Activated T-helper 1 cell treated with Interleukin-2 at 50 U/mL for 16 hours (primary cell): ENCODE measurements at places on chromosomes 2 and 18.

DNA sequence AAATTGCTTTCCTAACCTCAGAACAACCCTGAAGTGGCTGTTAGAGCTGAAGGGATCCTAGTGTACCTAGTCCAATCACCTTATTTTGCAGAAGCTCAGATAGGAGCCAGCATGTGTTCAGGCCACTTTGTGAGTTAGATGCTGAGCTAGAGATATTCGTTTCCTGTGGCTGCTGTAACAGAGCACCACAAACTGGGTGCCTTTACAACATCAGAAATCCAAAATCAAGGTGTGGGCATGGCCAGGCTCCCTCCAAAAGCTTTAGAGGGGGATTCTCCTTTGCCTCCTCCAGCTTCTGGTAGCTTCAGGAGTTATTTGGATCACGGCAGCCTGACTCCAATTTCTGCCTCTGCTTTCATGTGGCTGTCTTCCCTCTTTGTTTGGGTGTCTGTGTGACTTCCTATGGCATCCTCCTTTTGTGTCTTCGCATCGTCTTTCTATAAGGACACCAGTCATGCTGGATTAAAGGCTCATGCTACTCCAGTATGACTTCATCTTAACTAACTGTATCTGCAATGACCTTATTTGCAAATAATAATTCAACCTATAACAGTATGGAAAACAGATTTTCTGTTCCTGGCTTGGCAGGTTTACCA, 86.3 kb upstream of the TGFA start:
- DNase-seq, result no peak

GRCh38 chr18:692824-693223, 19.6 kb downstream of the ENOSF1 start:
- no peak for DNase-seq

- no peak for DNase-seq
Measured at GRCh38 chr2:224442071-224442967, 40.4 kb upstream of the FAM124B start.

GRCh38 chr2:83365476-83365875, 1093.6 kb downstream of the SUCLG1 start:
- no peak for DNase-seq

DNA sequence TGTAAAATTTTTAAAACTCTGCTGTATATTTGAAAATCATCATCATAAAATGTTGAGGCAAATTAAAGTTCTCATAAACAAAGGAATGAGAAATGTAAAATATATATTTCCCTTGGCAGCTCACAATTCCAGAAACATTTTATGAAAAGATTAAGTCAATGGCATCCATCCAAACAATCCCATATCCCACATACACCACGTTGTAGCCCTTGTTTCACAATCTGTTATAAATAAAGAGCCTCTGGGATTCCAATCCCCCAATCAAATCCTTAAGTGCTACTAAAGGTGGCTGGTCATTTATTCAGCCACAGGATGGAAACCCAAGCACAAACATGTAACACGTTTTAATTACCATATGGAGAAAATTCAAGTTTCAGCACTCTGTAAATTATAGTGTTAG, 51.7 kb downstream of the GFPT1 start:
- DNase-seq, result no peak

- no peak for DNase-seq
Measured at GRCh38 chr2:133420788-133421187, 147.5 kb downstream of the NCKAP5 start.

- DNase-seq, result no peak
Measured at GRCh38 chr2:105580216-105580615, 164.5 kb upstream of the NCK2 start.

- no peak for DNase-seq
Measured at GRCh38 chr2:160289831-160290230, 89.8 kb upstream of the ITGB6 start.

DNA sequence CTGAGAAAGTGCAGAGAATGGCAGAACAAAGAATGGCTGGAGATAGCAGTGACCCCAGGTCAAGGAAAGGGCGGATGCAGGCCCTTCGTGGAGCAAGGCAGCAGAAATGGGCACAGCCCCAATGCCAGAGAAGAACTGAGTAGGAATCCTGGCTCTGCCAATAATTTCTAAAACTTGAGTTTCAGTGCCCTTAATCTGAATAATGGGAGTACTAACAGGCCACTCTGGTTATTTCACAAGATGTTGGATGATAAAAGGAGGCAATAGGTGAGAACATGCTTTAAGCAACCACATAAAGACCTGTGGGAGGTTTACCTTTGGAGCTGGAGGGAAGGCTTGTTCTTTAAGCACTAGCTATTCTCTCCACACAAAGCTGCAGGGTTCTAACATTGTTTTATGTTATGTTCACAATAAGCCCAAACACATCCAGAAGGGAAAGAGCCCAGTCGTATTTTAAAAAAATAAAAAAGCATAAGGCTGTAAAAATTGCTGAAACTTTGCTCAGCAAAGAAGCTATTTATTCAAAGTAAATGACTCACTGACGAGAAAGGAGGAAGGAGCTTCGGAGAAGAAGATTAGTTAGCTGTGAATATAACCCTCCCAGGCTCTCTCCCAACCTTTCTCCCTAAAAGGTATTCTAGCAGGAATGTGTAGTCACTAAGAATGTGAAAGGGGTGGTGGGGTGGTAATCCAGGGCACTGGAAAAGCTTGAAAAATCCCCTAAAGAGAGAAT, 470.2 kb downstream of the TXNL1 start:
- DNase-seq, result no peak

DNA sequence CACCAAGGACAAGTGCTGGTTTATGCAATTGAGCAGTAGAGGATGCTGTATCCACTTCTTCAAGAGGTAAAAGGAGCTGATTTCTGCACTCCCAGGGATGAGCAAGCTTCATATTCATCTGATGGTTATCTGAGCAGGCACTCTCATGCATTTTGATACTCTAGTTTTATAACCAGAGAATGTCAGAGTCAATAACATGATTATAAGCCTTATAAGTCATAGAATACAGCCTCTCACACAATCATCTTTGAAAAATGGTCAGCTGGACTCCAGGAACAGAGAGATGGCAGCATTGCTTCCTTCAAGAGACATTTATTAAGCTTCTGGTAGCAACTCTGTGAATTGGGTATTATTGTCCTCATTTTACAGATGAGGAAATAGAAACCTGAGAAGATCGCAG, 167.1 kb downstream of the SLC8A1 start:
- DNase-seq, result no peak

GRCh38 chr2:9106338-9107167, 100.1 kb upstream of the ASAP2 start:
- DNase-seq, result no peak

GRCh38 chr2:145106293-145106692, 586.4 kb upstream of the ZEB2 start:
- no peak for DNase-seq

GRCh38 chr2:8215159-8215863, 466.5 kb upstream of the ID2 start:
- DNase-seq, result no peak

GRCh38 chr18:76374330-76375281, 120.4 kb downstream of the ZNF516 start:
- no peak for DNase-seq

- no peak for DNase-seq
Measured at GRCh38 chr2:20965221-20965620, 78.7 kb downstream of the APOB start.

DNA sequence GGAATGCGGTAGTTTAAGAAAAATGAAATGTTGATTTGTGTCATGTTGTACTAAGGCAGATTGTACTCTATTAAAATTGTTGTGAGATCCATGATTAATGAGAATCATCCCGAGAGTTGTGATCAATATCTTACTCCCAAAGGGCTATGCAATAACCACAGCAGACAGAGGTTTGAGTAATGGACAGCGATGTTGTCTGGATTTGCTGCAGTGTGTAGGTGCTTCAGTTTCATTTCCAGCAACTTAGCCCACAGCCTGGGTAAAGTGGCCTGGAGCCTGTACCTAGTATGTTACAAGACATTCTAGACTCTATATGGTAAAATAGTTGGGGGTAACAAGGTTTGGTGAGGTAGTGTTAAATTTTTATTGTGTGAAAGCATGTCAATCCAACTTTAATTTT, 794.3 kb upstream of the CDH7 start:
- no peak for DNase-seq

DNA sequence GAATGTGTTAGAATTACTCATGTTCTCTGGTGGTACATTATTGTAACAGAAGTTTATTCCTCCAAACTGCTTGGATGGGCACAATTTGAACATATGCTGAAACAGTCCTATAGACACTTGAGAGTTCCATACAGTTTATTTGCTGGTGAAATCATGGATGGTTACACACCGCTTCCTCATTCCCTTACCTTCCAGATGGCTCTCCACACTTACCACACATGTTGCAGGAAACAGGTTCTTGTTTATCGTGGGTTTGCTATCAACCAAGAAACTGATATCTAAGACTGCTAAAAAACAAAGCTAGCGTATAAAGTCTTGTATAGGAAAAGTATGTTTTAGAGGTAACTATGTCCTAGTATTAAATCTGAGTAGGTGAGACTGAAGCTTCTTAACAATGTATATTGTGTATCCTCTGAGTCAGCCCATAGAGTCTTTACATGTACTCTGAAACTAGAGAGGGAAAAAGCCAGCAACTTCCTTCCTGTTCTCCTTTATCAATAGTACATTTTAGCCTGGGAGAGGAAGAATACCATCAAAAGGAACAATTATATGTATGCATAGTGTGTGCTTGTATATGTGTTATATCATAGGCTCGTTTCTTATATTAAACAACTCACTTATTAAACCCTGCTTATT, 313.1 kb downstream of the PLCL1 start:
- DNase-seq, result no peak

DNA sequence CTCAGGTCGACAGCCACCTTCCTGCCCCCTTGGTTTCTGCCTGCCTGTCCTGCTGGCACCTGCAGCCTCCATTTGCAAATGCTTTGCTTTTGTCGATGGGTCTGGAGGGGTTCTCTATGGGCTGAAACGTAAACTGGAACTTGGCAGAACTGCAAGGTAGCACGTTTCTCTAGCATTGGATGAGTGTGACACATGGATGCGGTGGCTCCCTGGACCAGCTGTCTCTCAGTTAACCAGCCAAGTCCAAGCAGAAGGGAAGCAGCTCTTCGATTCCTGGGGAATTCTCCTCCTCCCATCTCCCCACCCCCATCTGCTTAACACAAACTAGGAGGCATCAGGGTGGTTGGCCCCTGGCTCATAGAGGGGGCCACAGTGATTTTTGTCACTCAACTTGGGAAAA, 57.3 kb downstream of the ITGB1BP1 start:
- no peak for DNase-seq

GRCh38 chr2:10124538-10125045, 2.1 kb downstream of the RRM2 start:
- DNase-seq, result no peak

GRCh38 chr2:88540346-88540745, 86.9 kb downstream of the EIF2AK3 start:
- no peak for DNase-seq

GRCh38 chr18:63290166-63290820, 29.3 kb downstream of the BCL2 start:
- DNase-seq, result no peak

DNA sequence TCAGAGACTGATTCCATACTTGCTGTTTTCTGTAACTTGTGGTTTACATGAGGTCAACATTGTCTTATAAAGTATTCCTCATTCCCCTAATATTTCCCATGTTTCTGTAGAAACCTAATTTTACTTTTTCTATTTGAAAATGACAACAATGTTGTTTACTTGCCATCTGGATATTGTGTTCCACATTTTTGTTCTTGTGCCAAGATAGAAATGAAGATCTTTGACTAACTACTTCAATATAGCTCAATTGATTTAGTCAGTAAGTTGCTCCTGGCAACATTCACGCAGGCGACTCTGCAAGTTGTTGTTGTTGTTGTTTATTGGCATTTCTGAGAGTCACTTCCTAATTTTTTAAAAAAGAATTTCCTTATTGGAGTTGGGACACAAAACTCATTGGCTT, 69.5 kb downstream of the CAVIN2 start:
- DNase-seq, result no peak

DNA sequence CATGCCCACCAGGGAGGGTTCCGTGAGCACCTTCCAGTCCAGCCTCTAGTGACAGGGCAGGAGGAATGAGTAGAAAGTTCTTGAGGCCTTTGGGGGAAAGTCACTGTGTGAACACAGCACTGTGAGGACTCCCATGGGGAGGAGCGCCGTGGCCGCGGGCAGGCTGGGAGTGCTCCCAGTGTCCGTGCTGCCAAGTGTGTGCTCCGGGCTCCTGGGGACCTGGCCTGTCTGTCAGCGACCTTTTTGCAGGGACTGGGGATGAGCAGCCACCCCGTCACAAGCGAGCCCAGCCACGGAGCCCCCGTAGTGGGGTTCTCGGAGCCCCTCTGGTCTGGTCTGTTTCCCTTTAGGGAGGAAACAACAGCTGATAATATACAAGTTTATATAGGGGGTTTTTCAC, 36.8 kb downstream of the PDIA6 start:
- DNase-seq, result no peak

GRCh38 chr18:35580701-35581539, 620 bp upstream of the GALNT1 start:
- DNase-seq, result peak; percentile 36

GRCh38 chr2:139360654-139361053, 580.5 kb upstream of the NXPH2 start:
- DNase-seq, result no peak

DNA sequence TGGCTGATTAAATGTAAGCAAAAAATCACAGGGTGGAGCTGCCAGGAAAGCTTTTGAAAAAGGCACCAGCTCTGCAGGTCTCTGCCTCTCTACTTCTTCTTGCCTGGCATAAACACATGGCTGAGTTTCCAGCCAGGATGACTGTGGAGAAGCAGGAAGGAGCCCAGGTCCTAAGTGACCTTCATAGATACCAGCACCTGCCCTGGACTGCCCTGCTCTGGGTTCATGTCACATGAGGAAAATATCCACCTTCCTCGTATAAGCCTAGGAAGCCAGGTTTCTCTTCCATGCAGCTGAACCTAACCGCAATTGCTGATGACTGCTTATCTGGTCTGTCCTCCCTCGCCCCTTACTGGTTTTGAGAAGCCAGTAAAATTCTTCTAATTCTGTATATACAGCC, 47.8 kb upstream of the CREB1 start:
- no peak for DNase-seq

DNA sequence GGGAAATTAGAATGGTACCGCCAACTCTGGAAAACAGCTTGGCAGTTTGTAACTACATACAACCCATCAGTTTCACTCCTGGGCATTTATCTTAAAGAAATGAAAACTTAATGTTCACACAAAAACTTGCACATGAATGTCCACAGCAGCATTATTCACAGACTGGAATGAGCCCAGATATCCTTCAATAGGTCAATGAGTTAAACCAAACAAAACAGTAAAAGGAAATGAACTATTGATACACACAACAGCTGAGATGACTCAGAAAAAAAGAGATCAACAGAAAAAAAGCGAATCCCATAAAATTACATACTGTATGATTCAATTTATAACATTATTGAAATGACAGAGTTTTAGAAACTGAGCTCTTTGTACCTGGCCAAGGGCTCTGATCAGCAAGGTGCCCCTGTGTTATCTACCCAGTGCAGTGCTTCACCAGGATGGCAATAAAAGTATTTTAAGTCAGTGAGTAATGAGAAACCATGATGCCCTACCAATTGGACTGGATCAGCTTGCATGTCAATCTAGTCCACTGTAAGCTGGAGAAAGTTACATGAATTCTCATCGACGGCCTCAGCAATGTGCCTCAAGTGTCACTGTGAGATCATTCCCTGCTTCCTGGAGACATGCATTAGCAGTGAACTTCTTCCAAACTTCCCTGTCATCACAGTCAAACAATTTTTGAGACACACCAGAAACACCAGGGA, 21.9 kb downstream of the TMEM237 start:
- DNase-seq, result no peak

- DNase-seq, result no peak
Measured at GRCh38 chr18:12314591-12315305, 6.7 kb downstream of the TUBB6 start.

- no peak for DNase-seq
Measured at GRCh38 chr18:28050545-28050944, 126.4 kb downstream of the CDH2 start.

GRCh38 chr2:70887208-70887549, 48.5 kb upstream of the ATP6V1B1 start:
- DNase-seq, result no peak
